ENCODE measurements at places on chromosomes 1 and 21.

DNA sequence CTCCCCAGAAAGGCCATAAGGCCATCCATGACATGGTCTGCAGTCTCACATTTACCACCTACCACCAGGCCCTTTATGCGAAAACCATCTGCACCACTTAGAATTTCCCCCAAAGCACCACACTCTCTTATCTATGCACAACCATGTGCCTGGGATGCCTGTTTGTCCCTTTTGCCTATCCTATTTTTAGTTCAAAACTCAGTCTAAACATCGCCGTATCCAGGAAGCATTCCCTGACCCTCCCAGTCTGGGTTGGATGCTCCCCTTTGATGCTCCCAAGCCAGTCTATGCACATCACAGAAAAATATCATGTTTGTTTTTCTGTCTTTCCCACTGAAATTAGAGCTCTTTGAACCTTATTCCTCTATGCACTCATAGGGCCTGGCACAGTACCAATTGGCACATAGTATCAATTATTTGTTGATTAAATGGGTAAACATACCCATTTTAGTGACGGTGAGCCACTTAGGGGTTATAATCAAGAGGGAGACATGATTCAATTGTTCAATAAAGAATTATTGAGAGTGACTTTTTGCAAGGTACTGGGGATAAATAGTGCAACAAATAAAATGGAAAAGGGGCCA, 6.7 kb downstream of the MPL start:
- DNase-seq: no peak

DNA sequence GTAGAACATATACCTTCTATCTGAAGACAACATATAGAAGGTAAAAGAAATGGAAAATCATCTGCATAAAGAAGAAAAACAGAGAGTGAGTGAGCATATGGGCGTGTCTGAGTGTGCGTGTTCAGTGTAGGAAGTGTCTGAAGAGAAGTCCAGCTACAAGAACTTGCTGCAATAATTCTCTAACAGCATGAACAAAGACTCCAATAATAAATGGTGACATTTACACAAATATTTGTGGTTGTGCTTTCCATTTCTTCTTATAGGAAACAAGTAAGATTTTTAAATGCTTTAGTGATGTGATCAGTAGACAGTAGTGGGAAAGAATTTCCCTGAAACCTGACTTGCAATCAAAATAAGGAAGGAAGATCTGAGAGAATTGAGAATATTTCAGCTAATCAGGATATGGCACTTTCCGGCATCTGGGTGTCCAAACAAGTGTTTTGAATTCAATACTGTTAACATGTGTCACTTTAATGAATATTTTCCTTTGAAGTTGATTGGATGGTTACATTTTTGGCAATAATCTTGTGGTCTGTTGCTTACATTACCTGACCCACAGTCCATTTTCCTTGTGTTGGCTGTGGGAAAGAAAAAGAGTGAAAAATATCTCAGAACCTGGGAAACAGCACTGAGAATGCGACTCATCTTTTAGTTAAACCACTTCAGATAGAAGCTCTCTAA, 154.0 kb downstream of the TGFB2 start:
- DNase-seq: peak; percentile 76

GRCh38 chr1:161225178-161225533, 704 bp upstream of the TOMM40L start:
- no peak for DNase-seq

DNA sequence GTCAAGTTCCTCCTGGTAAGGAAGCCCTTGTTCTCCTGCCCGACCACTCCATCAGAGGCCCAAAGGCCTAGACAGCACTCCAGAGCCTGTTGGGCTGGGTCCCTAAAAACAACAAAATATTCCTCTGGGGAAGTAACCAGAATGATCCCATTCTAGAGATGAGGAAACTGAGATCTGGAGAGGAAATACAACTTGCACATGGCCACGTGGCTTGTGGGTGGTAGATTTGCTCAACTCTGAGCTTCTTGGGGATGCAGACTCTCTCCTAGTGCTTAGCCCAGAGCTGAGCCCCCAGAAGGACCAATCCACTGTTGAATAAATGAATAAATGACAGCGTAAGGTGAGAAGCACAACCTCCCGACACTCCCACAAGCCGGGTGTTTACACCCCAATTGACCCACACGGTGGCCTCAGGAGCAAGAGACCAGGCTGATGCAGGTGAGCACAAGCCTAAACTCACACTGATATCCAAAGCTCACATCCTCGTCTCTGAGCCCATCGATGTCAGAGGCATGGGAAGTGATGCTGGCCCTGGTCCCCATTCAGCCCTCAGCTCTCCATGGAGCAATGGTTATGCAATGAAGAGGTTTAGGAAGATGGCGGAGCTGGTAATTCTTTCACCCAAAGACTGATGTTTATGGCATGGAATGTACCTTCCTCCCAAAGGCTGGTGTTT, 172.5 kb upstream of the EDN2 start:
- no peak for DNase-seq

- no peak for DNase-seq
These were observed 126.9 kb downstream of the COQ8A start for GRCh38 chr1:227066999-227067398.

DNA sequence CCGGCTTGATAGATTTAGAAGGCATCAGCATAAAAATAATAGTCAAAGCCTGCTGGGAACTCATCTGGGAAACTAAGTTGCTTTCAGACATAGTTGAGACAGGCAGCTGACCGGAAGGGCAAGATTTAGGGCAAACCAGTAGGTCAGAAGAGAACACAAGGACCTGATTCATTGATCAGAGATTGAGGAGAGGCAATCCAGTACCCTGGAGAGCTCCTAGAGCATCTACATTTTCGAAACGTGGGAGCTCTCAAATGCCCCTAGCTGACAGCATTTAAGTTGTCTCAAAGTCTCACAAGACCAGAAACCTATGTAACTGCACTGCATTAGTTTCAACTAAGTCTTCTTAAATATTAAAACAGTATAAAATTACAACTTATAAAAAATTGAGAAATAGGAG, 22.9 kb upstream of the MTF2 start:
- no peak for DNase-seq

DNA sequence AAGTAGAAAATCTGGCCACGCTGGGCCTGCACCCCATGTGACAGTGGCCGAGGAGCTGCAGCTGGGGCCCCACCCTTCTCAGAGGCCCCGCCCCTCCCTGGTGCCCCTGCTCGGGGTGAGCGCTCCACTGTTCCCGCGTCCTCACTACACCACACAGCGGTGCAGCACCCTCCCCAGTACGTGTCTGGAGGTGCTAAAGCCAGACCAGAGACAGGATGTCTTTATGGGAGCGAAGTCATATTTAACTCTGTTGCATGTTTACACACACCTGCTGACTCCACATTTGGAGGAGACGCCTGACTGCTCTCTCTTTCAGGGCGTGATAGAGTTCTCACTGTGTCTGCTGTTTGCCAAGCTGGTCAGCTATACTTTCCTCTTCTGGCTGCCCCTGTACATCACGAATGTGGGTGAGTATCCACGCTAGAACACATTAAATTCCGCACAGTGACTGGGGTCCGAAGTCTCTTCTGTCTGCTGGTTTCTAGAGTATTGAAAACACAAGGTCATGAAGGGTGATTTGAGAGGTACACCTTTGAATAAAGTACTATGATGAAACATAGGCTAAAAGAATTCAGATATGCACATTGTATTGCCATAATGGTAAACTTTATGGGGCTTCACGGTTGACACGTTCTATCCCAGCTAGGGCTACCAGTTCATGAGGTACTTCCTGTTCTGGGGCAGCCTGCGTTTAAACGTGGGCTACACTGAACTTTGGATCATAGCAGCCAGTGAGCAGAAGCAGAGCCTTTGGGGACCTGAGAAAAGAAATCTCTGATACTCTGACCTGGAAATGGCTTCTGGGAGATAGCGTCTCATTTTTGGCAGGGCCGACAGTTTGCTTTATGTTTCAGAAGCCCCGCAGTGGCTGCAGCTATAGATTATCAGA, 48.4 kb downstream of the SLC37A1 start:
- DNase-seq: no peak

- no peak for DNase-seq
These were observed 135.8 kb upstream of the PBX1 start for GRCh38 chr1:164423136-164423535.

DNA sequence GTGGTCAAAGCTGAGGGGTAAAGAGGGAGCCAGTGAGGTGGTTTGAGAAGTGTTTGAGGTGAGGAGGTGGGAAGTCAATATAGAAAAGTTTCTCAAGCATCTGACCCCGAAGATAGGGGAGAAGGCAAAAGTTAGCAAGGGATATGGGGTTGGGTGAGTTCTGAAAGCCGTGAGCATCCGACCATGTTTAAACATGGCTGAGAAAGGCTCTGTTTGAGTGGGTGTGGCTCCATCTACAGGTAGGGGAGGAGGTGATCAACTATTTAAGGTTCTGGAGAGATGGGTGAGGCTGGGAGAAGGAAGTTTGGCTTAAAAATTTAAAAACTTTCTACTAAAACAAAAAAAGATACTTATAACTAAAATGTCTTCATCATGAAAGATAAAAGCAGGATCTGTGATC, 273.8 kb downstream of the KCNJ6 start:
- no peak for DNase-seq

DNA sequence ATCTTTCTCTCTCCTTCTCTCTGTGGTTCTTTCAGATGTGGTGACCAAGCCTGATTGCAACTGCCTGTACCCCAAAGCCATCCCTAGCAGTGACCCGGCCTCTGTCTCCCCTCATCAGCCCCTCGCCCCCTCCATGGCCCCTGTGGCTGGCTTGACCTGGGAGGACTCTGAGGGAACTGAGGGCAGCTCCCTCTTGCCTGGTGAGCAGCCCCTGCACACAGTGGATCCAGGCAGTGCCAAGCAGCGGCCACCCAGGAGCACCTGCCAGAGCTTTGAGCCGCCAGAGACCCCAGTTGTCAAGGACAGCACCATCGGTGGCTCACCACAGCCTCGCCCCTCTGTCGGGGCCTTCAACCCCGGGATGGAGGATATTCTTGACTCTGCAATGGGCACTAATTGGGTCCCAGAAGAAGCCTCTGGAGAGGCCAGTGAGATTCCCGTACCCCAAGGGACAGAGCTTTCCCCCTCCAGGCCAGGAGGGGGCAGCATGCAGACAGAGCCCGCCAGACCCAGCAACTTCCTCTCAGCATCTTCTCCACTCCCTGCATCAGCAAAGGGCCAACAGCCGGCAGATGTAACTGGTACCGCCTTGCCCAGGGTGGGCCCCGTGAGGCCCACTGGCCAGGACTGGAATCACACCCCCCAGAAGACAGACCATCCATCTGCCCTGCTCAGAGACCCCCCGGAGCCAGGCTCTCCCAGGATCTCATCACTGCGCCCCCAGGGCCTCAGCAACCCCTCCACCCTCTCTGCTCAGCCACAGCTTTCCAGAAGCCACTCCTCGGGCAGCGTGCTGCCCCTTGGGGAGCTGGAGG, 12.7 kb downstream of the CSF1 start:
- DNase-seq: no peak

GRCh38 chr1:54480525-54480848, 67.5 kb upstream of the ACOT11 start:
- no peak for DNase-seq

- no peak for DNase-seq
These were observed 43.4 kb downstream of the EIF2D start for GRCh38 chr1:206568779-206569352.

DNA sequence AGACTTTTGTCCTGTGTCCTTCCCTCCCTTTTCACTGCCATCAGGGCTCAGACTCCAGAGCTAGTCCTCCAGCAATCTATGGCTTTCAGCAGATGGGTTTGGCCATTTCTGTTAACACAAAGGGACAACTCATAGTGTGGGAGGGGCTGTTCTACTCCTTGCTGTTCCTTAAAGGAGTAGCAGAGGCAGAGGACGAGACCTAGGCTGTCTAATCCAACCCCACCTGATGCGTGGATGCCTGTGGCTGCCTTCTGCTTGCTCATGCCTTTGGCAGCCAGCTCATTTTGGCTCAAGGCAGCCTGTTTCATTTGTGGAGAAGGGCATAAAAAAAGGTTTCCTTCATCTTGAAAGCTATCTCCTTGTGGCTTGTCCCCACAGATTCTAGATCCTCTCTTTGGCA, 27.0 kb downstream of the MFSD2A start:
- DNase-seq: peak; percentile 62

- no peak for DNase-seq
These were observed 4.8 kb upstream of the IL6R start for GRCh38 chr1:154400381-154400801.

DNA sequence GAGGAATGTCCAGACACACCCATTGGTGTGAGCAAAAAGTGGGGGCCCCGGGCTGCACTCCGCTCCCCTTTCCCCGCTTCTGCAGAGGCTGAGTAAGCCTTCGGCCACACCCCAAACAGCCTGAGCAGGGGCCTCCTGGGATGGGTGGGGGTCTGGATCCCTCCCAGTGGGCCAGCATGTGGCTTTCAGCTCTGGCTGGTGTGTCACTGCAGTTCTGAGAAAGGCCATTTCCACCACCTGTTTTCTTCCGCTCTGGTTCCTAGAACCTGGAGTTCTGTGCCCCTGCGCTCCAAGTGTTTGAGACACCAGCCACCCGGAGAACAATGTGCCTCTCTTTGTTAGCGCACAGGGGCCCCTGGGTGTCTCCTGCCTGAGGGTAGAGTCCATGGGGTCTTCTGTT, 30.9 kb downstream of the SLC37A1 start:
- no peak for DNase-seq

DNA sequence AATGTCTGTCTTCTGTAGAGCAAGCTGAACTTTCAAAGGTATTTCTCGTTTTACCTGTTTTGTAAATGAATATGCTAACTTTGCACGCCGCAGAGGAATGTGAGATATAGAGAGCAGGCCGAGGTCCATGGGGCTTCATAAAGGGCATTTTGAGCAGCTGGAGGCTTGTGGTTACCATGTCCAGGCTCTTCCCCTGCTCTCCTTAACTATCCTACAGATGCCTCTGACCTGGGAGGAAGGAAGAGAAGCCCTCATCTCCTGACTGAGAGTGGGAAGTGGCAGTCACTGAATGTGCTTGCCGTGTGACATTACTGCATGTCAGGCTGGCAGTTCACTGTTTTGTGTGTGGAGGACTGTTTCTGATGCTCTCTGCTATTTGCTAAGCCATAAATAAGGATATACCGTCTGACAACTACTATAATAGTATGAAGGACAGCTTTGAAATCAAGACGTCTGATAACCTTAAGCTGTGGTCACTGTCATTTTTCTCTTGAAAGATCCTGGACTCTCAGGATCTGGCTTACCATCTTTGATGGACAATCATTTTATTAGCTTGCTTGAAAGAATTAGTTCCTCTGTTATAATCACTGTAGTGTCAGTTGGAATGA, 92.2 kb downstream of the DYRK1A start:
- no peak for DNase-seq

DNA sequence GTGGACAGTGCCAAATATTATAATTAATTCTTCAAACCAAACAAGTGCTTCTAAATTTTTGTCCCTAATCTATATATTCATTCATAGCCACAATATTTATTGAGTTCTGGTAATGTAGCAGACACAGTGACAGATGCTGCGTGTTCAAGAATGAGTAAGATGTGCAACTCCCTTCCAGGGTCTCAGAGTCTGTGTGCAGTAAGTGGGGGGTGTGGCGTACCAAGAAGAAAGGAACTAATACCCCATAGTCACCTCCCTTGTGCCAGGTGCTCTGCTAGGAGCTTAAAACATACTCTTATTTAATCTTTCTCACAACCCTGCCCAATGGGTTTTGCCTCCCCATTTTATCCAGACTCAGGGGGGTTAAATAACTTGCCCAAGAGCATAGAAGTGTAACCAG, 358.7 kb downstream of the BARHL2 start:
- no peak for DNase-seq

- DNase-seq: no peak
These were observed 22.3 kb downstream of the CD34 start for GRCh38 chr1:207888652-207889051.

All from GM04504 (cell line).